ENCODE measurements at places on chromosomes 1 and 21.

GRCh38 chr1:206634365-206635079 lies 814 bp upstream of the DYRK3 start:
- peak; percentile 88 for DNase-seq

GRCh38 chr1:113396585-113396984 lies 6.3 kb downstream of the MAGI3 start:
- DNase-seq, result no peak

- no peak for DNase-seq
Observed at GRCh38 chr1:53913352-53914033, 19.5 kb downstream of the DIO1 start.

DNA sequence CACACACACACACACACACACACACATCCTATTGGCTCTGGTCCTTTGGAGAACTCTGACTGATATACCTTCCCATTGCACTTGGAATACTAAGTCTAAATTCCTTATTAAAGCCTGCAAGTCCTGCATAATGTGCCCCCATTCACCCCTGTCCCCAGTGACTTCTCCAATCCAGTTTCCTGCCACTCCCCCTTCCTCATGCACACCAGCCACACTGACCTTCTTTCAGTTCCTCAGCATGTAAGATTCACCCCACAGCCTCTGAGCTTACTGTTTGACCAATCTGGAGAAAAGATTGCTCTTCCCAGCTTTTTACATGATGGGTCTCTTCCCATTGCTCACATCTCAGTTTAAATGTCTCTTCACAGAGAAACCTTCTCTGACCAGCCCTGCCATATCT lies 146.6 kb downstream of the TBX15 start:
- no peak for DNase-seq

DNA sequence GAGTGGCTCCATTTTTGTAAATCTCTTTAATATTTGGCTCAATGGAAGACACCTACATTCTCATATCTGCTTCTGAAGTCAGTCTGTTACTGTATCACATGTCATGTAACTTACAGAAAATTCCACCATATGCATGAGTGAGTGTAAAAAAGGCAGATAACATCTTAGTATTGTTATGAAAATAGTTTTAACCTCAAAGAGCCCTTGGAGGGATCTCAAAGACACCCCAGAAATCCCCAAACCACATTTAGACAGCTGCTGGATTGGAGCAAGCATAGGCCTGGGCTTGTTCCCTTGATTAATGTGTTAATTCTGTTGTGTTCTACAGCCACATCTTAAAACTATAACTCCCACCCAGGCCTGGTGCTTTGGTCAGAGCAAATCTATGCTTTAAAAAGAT lies 16.9 kb downstream of the MACO1 start:
- no peak for DNase-seq
